ENCODE measurements at places on chromosomes 7 and 10. TPM values are rescaled to one million over a fixed set of nuclear protein-coding genes. Genes with fewer than 3 reads are reported as not detected.

The CLCN1 gene
- total RNA-seq: 0.16 TPM

The HECTD2 gene
- total RNA-seq: 100 TPM

The PRSS37 gene
- total RNA-seq: not detected

The UBN2 gene
- 28.1 TPM for total RNA-seq

The TCERG1L gene
- 0.32 TPM for total RNA-seq

The IFIT2 gene
- total RNA-seq: 18.7 TPM

The LSM8 gene
- total RNA-seq: 62.2 TPM

The PPP1R9A gene
- total RNA-seq: 28.6 TPM

The PSD gene
- 38.4 TPM for total RNA-seq

The SPRN gene
- 0.74 TPM for total RNA-seq

The PLEKHS1 gene
- total RNA-seq: 0.42 TPM

The AOC1 gene
- total RNA-seq: 0.32 TPM

The PNLIPRP2 gene
- total RNA-seq: not detected

The SPDYE1 gene
- not detected for total RNA-seq

The TBX20 gene
- total RNA-seq: 14.0 TPM

The RTKN2 gene
- 12.2 TPM for total RNA-seq

The CARD11 gene
- total RNA-seq: 5.0 TPM

The ANXA7 gene
- total RNA-seq: 54.0 TPM

The EGR2 gene
- 2.3 TPM for total RNA-seq

The C10orf67 gene
- total RNA-seq: not detected

The CHST15 gene
- total RNA-seq: 17.8 TPM

The PLEKHA1 gene
- 59.5 TPM for total RNA-seq

The NME8 gene
- total RNA-seq: not detected

The DPYSL4 gene
- 1.7 TPM for total RNA-seq

The CLDN4 gene
- 51.4 TPM for total RNA-seq

The FAM131B gene
- total RNA-seq: 4.1 TPM

The ATG9B gene
- total RNA-seq: not detected

The ASAH2 gene
- total RNA-seq: 1.1 TPM

The CEP55 gene
- 23.6 TPM for total RNA-seq

The NKX2-3 gene
- 0.11 TPM for total RNA-seq

The DGKB gene
- total RNA-seq: 22.5 TPM

The LRRC18 gene
- 0.32 TPM for total RNA-seq

The TRIL gene
- 20.4 TPM for total RNA-seq

The ACHE gene
- 4.0 TPM for total RNA-seq

The CUZD1 gene
- 0.63 TPM for total RNA-seq

The SPAG6 gene
- total RNA-seq: 0.37 TPM

The ZNF775 gene
- 5.1 TPM for total RNA-seq

The FKBP9 gene
- total RNA-seq: 232 TPM

The AQP1 gene
- 70.9 TPM for total RNA-seq

The SORCS3 gene
- 1.3 TPM for total RNA-seq

The HTR5A gene
- total RNA-seq: not detected

The CFAP43 gene
- 1.4 TPM for total RNA-seq

The FEZF1 gene
- not detected for total RNA-seq

The THSD7A gene
- total RNA-seq: 30.8 TPM

The LRMDA gene
- total RNA-seq: 17.7 TPM

The TLL2 gene
- 0.90 TPM for total RNA-seq

The SLC26A5 gene
- total RNA-seq: 1.6 TPM

The CDC14C gene
- not detected for total RNA-seq

The DYDC2 gene
- not detected for total RNA-seq
